ENCODE measurements at places on chromosomes 1 and 21.
A peak's percentile ranks its signal among the peaks of the same experiment; 100 is the strongest.

GRCh38 chr1:24489674-24490073 lies 13.0 kb upstream of the RCAN3 start:
- no peak for DNase-seq

- DNase-seq = no peak
Measured at GRCh38 chr1:63903947-63904610, 130.3 kb downstream of the ROR1 start.

GRCh38 chr1:92964316-92964715 lies 3.1 kb upstream of the DIPK1A start:
- DNase-seq = no peak

GRCh38 chr1:161988413-161988812 lies 35.3 kb downstream of the OLFML2B start:
- no peak for DNase-seq

DNA sequence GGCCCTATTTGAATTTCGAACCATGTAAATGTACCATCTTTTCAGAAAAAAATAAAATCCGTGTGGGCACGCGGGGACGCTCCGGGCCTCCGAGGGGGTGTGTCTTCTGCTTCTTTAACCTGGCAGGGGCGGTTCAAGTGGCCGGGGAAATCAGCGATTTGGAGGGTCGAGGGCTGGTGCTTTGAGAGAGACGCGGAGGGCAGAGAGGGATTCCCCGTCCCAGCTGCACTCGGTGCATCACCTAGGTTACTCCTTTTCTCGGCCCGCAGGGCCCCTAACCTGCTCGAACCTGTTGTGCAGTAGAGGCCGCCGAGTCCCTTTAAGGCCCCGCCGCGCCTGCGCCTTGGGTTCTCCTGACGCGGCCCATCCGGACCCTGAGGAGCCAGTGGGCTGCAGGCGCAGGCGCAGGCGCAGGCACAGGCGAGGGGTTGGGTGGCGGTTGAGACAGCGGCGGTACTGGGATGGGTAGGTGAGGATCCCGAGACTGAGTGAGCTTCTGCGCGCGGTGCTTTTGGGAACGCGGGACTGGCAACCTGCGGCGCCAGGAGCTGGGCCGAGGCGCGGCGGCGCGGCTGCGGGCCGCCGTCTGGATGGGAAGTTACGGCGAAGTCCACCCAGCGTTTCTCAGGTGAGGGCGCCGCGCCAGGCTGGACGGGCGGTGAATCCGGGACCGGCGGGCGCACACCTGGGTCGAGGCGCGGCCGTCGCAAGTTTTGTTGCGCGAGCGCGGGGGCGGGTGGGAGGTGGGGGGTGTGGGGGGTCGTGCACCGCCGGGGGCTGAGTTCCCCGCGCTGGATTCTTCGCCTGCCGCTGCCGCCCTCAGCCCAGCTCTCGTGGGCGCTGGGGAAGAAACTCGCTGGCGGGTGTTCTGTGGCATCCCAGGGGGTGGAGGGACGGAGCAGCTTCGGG lies at the start of gene NBPF3:
NBPF3 (plus strand) TSS at position 417 of the 909 bp plus-strand sequence. CDS start 4,950 bp downstream, outside the sequence.
- peak; percentile 86 for DNase-seq

DNA sequence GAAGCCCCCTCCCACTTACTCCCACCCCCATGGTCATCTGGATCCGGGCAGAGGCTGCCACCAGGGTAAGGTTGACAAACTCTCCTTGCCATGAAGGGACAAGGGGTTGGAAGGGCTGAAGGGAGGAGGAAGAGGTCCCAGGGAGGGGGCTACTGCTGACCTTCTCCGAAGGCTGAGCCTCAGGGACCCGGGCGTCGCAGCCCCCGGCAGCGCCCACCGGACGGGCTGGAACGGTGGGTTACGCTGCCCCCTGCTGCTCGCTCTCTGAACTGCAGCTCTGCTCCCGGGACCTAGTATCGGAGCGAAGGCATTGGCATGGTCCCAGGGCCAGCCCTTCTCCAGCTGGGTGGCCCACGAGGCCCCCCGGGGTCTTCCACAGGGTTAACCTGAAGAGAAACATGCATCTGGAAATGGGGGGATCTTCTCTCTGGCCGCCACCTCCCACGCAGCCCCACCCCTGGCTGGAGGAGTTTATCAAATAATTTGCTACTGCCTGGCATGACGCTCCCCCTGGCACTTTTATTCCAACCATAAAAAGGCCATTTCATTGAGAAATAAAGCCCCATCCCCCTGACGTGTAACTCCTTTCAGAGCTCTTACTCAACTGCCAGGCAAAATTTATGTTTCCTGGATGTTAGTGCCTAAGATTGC lies 70.4 kb upstream of the TARDBP start:
- peak; percentile 50 for DNase-seq

- DNase-seq = no peak
Measured at GRCh38 chr1:67469431-67469830, 39.2 kb upstream of the SERBP1 start.

DNA sequence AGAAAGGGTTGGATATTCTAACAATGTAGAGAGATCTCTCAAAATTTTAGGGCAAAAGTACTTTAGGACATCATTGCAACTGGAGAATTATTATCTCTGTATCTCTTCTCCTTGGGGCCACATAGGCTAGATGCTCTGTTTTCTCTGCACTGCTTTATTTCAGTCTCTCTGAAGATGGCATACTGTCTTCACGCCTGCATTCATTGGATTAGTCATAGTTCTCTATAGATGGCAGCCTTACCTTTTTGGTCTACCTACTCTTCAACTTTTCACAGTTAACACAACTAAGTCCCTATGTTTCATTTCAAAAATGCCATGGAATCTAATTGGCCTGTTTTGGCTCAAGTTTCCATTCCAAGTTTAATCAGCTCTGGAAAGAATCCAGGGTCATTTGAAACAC lies 1623.3 kb upstream of the B3GALT2 start:
- no peak for DNase-seq

DNA sequence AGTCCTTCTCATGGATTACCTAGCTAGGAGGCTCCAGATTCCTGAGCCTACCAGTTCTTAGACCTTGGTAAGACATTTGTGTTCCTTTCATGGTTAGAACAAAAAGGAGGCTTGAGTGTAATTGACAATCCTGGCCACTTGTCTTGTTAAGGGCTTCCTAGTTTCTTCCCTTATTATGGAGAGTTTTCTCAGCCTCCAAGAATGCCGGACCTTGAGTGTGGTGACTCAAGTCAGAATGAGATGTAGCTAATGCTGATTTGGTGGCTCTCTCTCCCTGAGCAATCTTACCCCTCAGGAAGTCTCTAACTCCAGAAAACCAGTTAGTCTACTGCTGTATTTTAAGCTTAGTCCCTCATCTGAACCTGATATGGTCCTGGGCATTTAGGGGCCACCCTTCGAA lies 14.3 kb downstream of the CHI3L2 start:
- DNase-seq = peak; percentile 20

GRCh38 chr1:204114606-204115005 lies 37.2 kb downstream of the ETNK2 start:
- no peak for DNase-seq

DNA sequence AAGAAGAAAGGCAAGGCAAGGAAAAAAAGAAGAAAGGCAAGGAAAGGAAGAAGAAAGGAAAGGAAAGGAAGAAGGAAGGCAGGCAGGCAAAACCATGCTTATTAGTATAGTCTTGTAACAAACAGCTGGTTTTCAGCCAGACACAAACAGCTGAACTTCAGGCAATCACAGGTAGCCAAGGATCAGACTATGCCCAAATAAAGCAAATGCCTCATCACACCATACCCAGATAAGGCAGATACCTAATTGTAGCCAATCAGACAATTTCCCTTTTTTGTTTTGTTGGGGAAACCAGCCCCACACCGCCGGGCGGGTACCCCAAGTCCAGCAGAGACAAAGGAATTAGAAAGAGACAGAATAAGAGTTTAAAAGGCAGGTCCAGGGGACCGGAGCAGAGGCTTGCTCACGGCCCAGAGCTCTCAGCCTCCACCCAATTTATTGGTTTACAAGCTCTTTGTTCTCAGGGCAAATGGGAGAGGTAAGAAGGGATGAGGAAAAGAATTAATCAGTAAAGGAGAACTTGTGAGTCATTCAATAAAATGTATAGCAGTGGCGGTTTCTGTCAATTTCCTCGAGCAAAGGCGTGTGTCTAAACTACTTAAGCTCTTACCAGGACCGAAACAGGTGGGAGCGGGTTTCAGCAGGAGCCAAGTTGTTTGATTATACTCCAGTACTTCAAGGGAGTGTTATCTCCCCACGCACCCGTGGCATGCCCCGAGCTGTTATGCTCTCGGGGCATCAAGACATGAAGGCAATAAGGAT lies 886.8 kb downstream of the KCNT2 start:
- DNase-seq = no peak

- DNase-seq = no peak
Measured at GRCh38 chr1:1987142-1987510, 16.5 kb downstream of the CFAP74 start.

DNA sequence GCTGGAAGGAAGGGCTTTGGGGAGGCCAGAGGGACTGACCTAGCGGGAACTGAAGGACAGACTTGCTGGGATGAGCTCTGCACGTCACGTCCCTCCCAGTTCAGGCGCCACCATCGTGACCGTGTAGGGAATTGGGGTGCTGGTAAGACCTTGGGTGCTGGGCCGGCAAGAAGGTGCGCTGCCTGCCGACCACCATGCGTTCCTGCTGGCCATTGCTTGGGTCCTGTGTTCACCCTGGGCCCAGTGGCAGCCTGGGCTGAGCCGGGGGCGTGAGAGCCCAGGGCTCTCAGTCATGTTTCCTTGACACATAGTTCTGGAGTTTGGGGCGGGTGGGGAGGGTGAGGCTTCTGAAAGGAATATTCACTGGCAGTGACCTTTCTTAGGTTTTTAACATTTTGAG lies 176.0 kb downstream of the CAMTA1 start:
- DNase-seq = no peak

DNA sequence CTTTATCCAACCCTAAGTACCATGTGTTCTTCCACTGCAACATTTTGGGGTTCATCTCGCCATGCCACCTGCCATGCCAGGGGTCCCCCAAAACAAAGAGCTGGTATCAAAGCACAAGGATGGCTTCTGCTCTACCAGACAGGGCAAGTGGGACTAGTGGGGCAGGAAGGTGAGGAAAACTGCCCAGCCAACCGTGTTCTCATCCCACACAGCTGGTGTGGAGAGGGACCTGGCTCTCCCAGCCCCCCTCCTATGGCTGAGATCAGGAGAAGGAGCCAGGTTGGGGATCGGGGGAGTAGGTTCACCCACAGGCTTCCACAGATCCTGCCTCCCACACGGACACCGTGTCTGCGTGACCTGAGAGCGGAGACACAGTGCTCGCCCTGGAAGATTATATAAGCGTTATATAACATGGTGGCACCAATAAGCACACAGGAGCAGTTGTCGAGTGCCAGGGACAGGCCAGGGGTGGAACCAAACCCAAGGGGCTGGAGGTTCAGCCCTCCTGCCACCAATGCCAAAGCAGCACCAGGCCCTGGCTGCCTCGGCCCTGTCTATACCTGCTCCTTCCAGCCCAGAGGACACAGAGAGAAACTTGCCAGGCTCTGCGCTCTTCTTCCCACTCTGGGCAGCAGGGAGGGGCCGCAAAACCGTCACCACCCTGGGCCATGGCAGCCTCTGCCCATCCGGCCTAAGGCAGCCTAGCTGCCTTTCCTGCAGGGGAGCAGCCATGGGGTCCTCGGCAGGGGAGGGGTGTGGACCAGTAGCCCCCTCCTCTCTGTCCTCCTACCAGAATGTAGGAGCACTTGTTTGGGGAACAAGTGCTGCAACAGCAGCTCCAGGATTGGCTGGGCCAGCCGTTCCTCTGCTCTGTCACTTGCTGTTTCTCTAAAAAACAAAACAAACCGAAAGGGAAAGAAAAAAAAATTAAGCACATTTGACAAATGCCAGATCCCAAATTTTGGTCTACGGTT lies 43.5 kb downstream of the CD34 start:
- DNase-seq = no peak

Measured in ELR (cell line).